ENCODE measurements at places on chromosomes 16 and 17.

- DNase-seq, result no peak
Observed at GRCh38 chr17:48159232-48159631, 51.7 kb downstream of the SNX11 start.

DNA sequence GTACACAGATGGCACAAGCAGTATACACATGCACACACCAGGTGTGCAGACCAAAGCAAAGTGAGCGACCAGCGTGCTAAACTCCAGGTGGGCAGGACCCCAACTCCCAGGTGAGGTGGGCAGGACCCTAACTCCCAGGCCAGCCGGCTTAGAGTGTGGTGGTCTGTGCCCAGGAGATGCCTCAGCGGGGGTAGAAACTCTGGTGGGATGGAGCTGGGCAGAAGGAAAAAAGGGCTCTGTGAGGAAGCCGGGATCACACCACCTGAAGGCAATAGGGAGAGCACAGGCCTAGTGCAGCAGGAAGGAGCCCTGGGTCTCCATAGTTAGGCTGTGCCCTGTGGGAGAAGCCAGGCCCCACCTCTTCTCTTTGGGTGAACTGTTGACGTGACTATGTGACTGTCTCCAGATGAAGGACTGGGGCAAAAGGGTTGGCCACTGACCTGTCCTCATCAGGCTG is 1.6 kb upstream of the FOXJ1 start:
- no peak for DNase-seq

DNA sequence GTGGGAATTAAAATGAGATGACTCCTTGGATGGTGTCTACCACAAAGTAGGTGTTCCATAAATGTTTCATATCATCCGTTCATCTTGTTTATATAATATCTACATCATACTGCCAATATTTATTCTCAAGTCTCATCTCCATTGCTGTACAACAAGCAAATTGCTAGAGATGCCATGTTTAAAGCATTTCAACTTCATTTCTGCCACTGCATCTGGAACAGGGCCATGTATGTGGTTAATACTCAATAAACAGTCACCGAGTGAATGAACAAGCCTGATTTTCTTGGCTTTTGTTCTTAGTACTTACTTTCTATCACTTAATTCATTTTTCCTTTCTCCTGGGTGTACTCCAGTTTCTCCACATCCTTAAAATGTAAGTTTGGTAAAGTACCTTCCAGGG is 107.6 kb downstream of the KCNJ2 start:
- no peak for DNase-seq

- DNase-seq, result peak; percentile 21
Observed at GRCh38 chr17:47816111-47816735, 5.4 kb downstream of the OSBPL7 start.

DNA sequence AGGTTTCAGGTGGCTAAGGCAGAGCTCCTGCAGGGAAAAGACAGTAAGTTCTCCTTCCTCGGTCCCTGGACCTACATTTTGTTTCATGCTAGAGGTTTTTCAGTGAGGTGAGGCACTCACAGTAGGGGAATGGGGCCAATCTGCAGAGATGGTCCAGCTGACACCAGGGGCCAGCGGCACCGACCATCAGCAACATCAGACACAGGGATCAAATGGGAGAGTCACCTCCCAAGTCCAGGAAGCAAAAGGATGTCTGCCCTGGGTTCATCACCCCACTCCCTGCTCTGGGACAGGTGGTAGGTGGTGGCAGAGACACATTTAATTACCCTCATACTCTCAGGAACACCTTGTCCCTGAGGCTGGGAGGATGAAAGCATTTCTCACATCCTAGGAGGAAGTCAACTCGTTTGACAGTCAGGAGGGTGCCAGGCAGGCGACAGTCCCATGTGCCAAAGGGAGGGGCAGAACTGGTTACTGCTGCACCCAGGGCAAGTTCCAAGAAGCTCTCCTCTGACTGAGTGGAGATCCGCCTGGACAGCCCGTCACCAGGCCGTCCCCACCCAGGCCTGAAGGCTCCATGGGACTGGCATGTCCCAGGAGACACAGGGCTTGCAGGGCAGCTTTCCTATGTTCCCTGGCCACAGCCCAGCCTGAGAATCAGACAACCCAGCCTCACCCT is 19.2 kb downstream of the ATP6V0D1 start:
- no peak for DNase-seq

DNA sequence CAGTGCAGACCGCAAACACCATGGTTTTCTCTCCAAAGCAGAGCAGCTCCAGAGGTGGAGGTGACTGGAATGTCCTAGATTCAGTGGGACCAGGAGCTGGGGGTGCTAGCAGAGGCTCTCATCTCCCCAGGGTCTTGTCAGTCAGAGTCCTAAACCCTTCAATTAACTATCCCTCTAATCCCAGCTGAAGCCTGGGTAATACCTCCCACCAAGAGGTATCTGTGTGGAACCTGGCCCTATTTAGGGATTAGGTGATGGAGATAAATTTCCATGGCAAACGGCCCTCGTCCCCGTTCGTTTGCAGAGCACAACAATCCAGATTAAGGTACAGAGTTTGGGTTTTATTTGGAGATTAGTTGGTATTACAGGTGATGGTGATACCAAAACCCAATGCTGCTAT is 1.8 kb downstream of the SEBOX start:
- DNase-seq, result no peak

- peak; percentile 38 for DNase-seq
Observed at GRCh38 chr17:37483311-37484039, 6.2 kb upstream of the DUSP14 start.

GRCh38 chr17:45091778-45092425 is 30.8 kb downstream of the NMT1 start:
- no peak for DNase-seq

DNA sequence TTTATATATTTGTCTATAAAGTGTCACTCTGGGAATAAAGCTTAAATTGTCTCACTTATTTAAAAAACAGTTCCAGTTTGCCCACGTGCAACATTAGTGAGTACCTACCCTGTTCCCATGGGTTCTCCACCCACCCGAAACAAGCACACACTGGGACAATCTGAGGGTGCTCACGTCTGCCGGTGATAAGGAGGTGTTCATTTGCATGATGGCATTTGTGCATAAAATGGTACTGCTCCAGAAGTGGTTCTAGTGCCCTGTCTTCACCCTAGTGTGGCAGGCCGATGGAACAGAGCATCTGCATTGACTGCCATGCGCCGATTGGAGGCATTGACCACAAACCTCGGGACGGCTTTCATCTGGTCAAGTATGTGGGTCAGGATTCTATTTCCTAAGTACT is 35.6 kb upstream of the ENDOV start:
- DNase-seq, result no peak

DNA sequence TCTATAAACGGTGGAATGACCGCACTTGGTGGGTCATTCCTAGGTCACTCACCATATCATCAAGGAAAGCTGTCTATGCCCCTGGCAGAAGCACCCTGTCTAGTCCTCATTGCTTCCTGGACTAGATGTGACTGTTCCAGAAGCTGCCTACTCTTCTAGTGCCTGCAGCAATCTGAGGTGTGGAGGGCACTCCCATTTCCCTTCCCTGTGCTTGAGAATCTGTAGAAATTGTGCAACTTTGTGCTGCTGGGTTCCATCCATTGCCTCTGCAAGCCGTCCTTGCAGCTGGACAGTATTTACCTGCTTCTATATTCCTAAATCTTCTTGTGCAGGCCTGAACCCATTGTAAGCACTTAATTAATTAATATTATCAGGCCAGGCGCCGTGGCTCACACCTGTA is 52.1 kb downstream of the CACNG3 start:
- DNase-seq, result no peak

DNA sequence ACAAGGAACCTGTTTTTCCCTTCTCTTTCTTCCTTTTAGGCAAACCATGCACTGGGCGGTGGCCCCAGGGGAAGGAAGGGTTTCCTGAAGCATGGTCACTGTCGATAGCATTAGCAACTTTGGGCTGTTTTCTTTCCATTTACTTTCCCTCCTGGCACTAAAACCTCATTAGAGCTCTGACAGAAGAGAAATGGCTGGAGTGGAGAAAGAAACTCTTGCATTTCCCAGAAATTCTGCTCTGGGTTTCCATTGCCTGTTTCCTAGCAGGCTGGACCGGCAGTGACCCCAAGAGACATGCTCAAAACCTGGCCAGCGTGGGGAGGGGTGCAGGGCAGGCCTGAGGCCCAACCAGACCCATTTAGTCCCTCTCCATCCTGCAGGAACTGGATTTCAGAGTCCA is 230.7 kb upstream of the CCL2 start:
- DNase-seq, result no peak

- DNase-seq, result no peak
Observed at GRCh38 chr16:82187829-82188228, 17.8 kb upstream of the MPHOSPH6 start.

- DNase-seq, result no peak
Observed at GRCh38 chr17:8791248-8791909, 7.8 kb downstream of the MFSD6L start.

- DNase-seq, result no peak
Observed at GRCh38 chr16:70576431-70577255, 53.0 kb downstream of the SF3B3 start.

DNA sequence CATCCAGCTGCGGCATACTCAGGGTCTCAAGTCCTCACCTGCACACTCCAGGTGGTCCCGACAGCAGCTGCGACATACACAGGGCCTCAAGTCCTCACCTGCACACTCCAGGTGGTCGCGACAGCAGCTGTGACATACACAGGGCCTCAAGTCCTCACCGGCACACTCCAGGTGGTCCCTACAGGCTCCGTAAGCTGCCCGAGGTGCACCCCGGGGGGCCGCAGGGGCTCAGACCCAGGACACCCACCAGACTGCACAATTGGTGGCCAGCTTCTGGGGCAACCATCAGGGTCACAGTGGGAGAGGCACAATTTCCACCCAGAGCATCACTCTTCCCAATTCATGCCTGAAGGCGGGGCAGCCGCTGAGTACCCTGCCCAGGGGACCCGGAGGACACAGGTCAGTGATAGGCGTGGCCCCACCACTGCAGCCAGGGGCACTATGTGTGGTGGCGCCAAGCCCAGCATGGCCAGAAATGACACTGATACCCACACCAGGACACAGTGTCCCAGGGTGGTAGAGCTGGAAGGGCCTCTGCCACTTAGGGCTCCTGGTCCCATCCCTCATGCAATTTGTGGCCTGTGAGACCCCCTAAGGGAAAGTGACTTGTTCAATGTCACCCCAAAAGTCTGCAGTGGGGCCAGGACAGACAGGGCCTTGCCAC is 57.5 kb upstream of the ZNF469 start:
- no peak for DNase-seq

DNA sequence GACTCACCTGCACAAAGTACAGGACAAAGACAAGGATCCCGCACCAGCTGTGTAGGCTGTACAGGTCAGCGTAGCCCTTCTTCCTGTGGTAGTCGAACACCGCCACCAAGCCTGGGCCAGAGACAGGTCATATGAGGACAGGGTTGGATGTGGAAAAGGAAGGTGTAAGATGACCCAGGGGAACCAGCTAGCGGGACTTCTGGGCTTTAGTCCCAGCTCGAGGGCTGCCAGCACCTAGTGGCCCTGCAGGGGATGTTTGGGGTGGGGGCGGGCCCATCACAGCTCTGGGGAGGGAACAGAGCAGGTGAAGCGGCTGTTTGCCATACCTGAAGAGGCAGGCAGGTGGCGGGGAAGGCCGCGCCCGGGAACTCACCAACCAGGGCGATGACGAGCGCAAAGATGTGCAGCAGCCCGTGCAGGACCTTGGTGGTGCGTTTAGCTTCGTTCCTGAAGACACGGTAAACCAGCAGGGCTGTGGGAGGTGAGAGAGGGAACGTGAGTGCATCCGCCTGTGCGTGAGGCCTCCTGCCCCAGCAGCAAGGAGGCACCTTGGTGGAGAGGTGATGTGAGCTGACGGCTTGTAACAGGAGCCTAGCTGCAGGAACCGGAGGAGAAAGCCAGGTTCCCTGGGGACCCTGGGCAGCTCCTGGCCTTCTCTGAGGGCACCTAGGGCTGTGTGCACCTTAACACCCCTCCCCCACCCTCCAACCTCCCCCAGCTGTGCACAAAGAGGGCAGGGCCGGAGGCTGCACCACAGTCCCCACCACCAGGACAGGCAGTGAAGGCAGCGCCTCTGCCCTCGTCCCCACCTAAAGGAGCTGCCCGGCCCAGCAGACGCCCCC is 10.2 kb downstream of the CYB561 start:
- DNase-seq, result no peak

- DNase-seq, result no peak
Observed at GRCh38 chr16:64982581-64982980, 139.3 kb downstream of the CDH11 start.

- DNase-seq, result no peak
Observed at GRCh38 chr17:75228847-75229246, 23.4 kb downstream of the NUP85 start.

- DNase-seq, result no peak
Observed at GRCh38 chr17:15942207-15942833, 2.6 kb upstream of the ADORA2B start.

DNA sequence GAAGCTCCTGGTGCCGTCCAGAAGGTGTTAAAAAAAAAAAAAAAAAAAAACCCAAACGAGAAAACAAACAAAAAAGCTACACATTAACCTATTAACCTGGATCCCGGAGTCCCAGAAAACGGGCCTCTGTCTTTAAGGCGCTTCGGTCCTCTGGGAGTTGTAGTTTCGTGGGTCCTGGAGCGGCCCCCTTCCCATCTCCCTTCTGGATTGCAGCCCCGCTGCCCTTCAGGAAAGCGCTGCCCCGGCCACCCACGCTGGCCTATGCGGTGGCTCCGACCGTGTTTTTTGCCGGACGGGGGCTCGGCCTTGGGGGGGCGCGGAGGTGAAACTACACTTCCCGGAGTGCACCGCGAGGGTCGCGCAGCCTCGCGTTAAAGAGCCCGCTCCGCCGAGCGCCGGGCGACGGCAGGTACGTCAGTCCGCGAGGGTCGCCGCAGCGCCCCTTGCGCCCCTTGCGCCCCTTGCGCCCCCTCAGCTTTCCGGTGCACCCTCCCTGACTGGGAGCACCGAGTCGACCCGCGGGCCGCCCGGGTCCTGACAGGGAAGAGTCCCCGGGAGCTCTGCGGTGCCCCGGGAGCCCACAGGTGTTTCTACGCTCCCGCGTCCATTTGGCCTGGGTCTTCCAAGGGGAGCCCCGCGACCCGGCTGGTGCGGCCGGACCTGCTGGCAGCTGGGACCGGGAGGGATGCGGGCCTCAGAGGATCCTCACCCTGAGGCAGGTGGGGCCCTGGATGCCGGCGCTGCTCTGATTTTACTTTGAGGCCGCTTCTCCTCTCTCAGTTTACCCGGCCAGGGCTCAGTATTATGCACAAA is at the start of gene FCSK:
TSS of gene FCSK (plus strand) at position 374 of the 813 bp plus-strand sequence. CDS start 8,596 bp downstream, outside the sequence.
- peak; percentile 83 for DNase-seq

GRCh38 chr16:85888405-85889331 is 10.3 kb upstream of the IRF8 start:
- no peak for DNase-seq

DNA sequence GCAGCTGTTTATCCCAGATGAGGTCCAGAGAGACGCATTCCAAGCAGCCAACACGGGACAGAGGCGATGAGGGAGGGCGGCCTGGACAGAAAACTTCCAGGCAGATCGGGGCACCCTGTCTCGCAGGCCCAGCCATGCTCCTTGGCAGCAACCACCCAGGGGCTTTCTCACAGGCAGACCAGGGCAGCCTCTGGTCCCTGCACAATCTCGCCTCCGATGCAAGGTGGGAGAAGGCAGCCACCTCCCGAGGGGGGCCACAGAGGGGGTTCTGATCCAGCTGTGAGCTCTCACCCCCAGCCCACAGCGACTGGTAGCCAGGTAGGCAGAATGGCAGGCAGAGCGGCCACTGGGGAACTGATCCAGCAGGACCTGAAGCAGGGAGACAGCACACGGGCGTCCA is 48.7 kb downstream of the LMF1 start:
- peak; percentile 19 for DNase-seq
